Type B pancreatic cell (in vitro differentiated cells): ENCODE measurements at places on chromosomes 7 and 10.

GRCh38 chr10:3127921-3128320 lies 44.7 kb downstream of the PITRM1 start:
- H3K4me3 ChIP-seq: peak overlapping the region; percentile 17
- no peak for DNase-seq
- H3K27me3 ChIP-seq: no peaks in the 10 kb centered on the region
- peaks cover 18% of the 10 kb centered on the region for H3K4me1 ChIP-seq
- H3K36me3 ChIP-seq: peaks cover 25% of the 10 kb centered on the region
- no peak overlapping the region for H3K27ac ChIP-seq

DNA sequence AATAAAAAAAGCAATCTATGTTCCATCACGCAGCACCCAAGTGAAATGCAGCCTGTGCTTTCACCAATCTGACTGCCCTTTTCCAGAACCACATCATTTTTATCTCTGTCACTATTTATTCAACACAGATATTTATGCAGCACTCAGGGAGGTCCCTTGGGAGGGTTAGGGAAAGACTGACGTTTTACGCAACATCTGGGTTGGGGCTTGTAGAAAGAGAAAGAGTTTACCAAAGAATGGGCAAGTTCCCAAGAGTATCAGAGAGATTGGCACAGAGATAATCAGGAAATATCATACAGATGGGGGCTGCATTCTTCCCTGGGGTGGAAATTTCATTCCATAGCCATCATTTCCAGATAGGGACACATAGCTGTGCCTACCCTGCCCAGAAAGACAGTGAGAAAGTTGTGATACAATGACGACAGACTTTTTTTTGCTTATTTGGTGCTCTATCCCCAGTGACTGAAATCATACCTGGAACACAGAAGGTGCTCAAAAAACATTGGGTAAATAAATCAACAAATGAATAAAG lies 474.2 kb downstream of the CALN1 start:
- no peak overlapping the region for H3K4me3 ChIP-seq
- H3K36me3 ChIP-seq: no peaks in the 10 kb centered on the region
- no peak for DNase-seq
- H3K27ac ChIP-seq: no peak overlapping the region
- no peaks in the 10 kb centered on the region for H3K4me1 ChIP-seq

- peaks cover 20% of the 10 kb centered on the region for H3K4me1 ChIP-seq
- H3K4me3 ChIP-seq: no peak overlapping the region
- no peak for DNase-seq
- no peak overlapping the region for H3K27ac ChIP-seq
These were observed 268.9 kb downstream of the ADK start for GRCh38 chr10:74419958-74420375.

- DNase-seq: no peak
- peaks cover 22% of the 10 kb centered on the region for H3K4me1 ChIP-seq
- H3K27me3 ChIP-seq: no peaks in the 10 kb centered on the region
- H3K36me3 ChIP-seq: peaks cover 38% of the 10 kb centered on the region
- peak overlapping the region; percentile 89 for H3K27ac ChIP-seq
These were observed 8.0 kb downstream of the CCDC186 start for GRCh38 chr10:114166043-114166442.

GRCh38 chr7:13945670-13946069 lies 43.8 kb downstream of the ETV1 start:
- H3K27me3 ChIP-seq: no peaks in the 10 kb centered on the region
- peaks cover 4% of the 10 kb centered on the region for H3K36me3 ChIP-seq
- peaks cover 20% of the 10 kb centered on the region for H3K4me1 ChIP-seq

DNA sequence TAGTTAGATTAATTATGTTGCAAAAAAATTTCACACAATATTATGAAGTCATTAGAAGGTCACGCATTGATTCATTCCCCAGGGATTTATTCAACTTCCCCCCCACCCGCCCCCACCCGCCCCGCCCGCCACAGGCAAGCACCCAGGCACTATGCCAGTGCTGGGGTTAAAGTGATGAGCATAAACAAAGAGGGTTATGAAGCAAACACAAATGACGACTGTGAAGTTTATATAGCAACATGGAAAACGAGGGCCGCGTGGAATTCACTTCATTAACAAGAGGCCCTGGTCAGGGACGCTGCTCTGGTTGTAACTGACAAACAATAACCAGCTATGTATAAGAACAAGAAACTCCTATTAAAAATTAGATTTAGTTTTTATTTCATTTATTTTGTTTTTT lies 656.5 kb upstream of the COBL start:
- H3K27ac ChIP-seq: no peak overlapping the region
- no peaks in the 10 kb centered on the region for H3K27me3 ChIP-seq
- no peaks in the 10 kb centered on the region for H3K4me1 ChIP-seq

- no peak overlapping the region for H3K27ac ChIP-seq
- peaks cover 3% of the 10 kb centered on the region for H3K27me3 ChIP-seq
- peaks cover 5% of the 10 kb centered on the region for H3K4me1 ChIP-seq
These were observed 21.4 kb upstream of the RAPGEF5 start for GRCh38 chr7:22378199-22378980.

- no peak for DNase-seq
- H3K36me3 ChIP-seq: peaks cover 79% of the 10 kb centered on the region
- H3K4me1 ChIP-seq: no peaks in the 10 kb centered on the region
- H3K4me3 ChIP-seq: no peak overlapping the region
- H3K27ac ChIP-seq: no peak overlapping the region
These were observed 82.1 kb downstream of the TRIM24 start for GRCh38 chr7:138542183-138542582.

- DNase-seq: no peak
- no peak overlapping the region for H3K4me3 ChIP-seq
- peaks cover 2% of the 10 kb centered on the region for H3K27me3 ChIP-seq
These were observed 151.4 kb downstream of the RPS24 start for GRCh38 chr10:78184851-78185692.

DNA sequence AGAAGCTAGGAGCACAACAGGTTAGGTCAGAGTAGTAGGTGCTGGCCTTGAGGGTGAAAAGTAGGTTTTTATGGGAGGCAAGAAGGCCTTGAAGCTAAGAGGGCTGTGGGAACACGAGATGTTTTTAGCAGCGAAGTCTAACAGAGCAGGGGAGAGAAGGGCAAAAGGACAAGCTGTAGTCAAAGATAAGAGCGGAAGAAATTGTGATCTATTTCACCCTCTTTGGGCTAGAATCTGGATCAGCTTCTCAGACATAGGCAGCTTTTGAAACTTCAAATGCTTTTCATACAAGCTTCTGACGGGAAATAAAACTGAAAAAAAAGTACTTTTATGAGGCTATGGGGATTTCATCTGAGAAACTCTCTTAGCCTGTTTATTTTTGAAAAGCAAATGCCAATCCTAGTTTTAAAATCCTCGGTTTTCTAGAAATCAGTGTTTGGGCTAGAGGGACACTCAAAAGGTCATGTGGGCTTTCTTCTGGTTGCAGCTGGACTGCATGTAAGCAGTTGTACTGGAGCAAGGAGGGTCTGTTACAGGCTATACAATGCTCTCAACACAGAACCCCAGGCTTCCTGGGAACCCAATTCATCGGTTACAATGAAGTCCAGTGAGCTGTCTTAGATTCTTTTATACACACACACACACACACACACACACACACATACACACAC lies 83.6 kb downstream of the RNF216 start:
- H3K36me3 ChIP-seq: peaks cover 13% of the 10 kb centered on the region
- H3K4me1 ChIP-seq: peaks cover 66% of the 10 kb centered on the region

- DNase-seq: no peak
- no peak overlapping the region for H3K27ac ChIP-seq
- H3K4me3 ChIP-seq: no peak overlapping the region
- no peaks in the 10 kb centered on the region for H3K4me1 ChIP-seq
- no peaks in the 10 kb centered on the region for H3K36me3 ChIP-seq
These were observed 550.4 kb upstream of the PCDH15 start for GRCh38 chr10:55351431-55351830.

DNA sequence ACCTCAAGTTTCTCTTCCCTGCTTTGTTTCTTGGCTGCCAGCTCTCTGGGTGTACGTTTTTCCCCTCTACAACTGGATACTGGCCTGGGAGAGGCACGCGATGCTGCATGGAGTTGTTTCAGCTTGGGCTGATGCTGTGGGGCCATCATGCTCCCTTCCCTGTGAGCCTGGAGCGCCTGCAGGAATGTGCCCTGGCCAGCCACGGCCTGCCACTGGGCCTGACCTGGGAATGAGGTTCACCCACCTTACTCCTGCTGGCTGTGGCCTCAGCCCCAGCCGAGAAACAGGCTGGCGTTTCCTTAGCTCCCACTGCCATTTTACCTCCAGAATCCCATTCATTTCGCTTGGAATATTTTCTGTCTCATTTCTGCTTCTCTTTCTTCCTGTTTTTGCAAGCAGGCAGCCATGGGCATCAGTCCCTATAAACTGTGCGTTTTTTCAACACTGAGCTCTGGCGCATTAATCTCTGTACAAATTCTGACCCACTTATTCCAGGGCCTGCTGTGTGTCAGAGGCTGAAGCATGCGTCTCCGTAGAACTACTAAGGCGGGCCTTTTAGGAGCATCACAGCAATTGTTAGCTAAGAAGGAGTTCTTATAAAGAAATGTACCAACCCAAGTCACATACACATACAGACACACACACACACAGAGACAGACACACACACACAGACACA lies 57.9 kb downstream of the GATA3 start:
- H3K4me1 ChIP-seq: peaks cover 7% of the 10 kb centered on the region
- DNase-seq: no peak
- H3K36me3 ChIP-seq: no peaks in the 10 kb centered on the region
- H3K4me3 ChIP-seq: no peak overlapping the region
- H3K27ac ChIP-seq: no peak overlapping the region

GRCh38 chr10:111739125-111739873 lies 444.3 kb downstream of the GPAM start:
- no peak overlapping the region for H3K27ac ChIP-seq
- no peaks in the 10 kb centered on the region for H3K36me3 ChIP-seq
- H3K4me1 ChIP-seq: no peaks in the 10 kb centered on the region
- DNase-seq: no peak
- H3K4me3 ChIP-seq: no peak overlapping the region

GRCh38 chr7:113424185-113424817 lies 305.9 kb upstream of the SMIM30 start:
- H3K4me3 ChIP-seq: no peak overlapping the region
- no peak overlapping the region for H3K27ac ChIP-seq
- DNase-seq: no peak
- no peaks in the 10 kb centered on the region for H3K27me3 ChIP-seq

DNA sequence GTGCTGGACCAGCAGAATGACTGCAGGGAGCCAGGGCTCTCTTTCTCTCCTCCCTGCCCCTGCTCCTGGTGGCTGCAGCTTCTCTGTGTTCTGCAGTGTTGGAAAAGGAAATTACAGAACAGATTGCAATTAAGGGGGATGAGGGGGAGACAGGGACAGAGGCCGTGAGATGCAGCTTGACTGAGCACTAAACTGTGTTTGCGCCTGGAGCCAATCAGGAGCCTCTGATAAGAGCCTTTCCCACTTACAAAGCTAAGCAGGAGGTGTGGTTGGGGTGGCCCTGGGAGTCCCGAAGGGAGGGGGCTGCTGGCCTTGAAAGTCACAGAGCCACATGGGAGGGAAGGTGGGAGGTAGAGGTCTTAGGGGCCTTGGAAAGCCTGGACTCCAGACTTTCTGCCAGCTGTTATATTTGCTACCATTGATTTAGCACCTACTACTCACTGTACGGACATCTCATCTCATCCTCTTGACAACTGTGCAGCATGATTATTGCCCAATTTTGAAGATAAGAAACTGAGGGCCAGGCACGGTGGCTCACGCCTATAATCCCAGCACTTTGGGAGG lies 26.7 kb downstream of the TRIM8 start:
- H3K36me3 ChIP-seq: no peaks in the 10 kb centered on the region
- no peaks in the 10 kb centered on the region for H3K27me3 ChIP-seq
- no peak overlapping the region for H3K4me3 ChIP-seq
- H3K27ac ChIP-seq: no peak overlapping the region
- peaks cover 46% of the 10 kb centered on the region for H3K4me1 ChIP-seq

GRCh38 chr7:108001764-108002725 lies 916 bp downstream of the LAMB1 start:
- peak; percentile 72 for DNase-seq
- H3K27ac ChIP-seq: peak overlapping the region; percentile 91
- peak overlapping the region; percentile 96 for H3K4me3 ChIP-seq
- H3K4me1 ChIP-seq: peaks cover 43% of the 10 kb centered on the region
- peaks cover 42% of the 10 kb centered on the region for H3K27me3 ChIP-seq

DNA sequence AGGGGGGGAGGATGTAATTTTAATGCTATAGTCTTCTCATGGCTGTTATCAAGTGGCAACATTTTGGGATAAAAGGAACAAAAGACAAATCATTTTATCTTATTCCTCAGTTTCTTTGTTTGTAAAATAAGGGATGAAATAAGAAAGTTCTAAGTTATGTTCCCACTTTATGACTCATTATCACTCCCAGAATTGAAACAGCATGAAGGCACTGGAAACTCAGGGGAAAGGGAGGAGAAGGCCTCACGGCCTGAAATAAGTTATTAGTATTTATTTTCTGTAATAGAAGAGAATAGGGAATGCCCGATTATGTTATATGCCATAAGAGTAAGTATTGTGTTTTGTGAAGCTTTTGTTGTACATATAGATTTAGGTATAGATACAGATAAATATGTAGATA lies 85.0 kb upstream of the NAMPT start:
- no peak for DNase-seq
- no peak overlapping the region for H3K27ac ChIP-seq
- no peak overlapping the region for H3K4me3 ChIP-seq
- peaks cover 3% of the 10 kb centered on the region for H3K4me1 ChIP-seq
- no peaks in the 10 kb centered on the region for H3K36me3 ChIP-seq
- no peaks in the 10 kb centered on the region for H3K27me3 ChIP-seq

GRCh38 chr7:105178928-105179541 lies 165.0 kb downstream of the KMT2E start:
- no peaks in the 10 kb centered on the region for H3K27me3 ChIP-seq
- H3K27ac ChIP-seq: no peak overlapping the region
- no peak for DNase-seq
- H3K36me3 ChIP-seq: peaks cover 3% of the 10 kb centered on the region

- no peaks in the 10 kb centered on the region for H3K36me3 ChIP-seq
- DNase-seq: no peak
- no peaks in the 10 kb centered on the region for H3K4me1 ChIP-seq
- no peak overlapping the region for H3K27ac ChIP-seq
- no peak overlapping the region for H3K4me3 ChIP-seq
- no peaks in the 10 kb centered on the region for H3K27me3 ChIP-seq
These were observed 29.2 kb downstream of the TDRD1 start for GRCh38 chr10:114208351-114208750.

- H3K36me3 ChIP-seq: no peaks in the 10 kb centered on the region
- H3K27ac ChIP-seq: no peak overlapping the region
- no peak overlapping the region for H3K4me3 ChIP-seq
- H3K27me3 ChIP-seq: no peaks in the 10 kb centered on the region
- DNase-seq: no peak
These were observed 60.8 kb downstream of the NPSR1 start for GRCh38 chr7:34718867-34719266.

DNA sequence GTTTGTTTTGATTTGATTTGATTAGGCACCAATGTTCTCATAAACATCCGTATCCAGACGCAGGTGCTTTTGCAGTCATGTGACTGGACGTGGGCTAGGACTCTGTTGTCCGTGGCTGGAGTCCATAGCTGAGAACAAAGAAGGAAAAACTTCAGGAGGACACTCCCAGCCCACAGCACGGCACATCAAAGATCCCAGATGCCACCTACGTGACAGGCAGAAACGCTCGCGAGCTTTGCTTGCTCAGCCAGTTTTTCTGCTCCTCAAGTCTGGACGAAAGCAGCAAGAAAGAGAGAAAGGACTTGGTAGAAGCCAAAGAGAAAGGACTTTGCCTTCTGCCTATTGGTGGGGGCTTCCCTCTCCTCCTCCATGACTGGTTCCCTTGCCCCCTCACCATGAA lies 6.9 kb upstream of the ZKSCAN1 start:
- peak overlapping the region; percentile 90 for H3K27ac ChIP-seq
- DNase-seq: no peak
- peaks cover 20% of the 10 kb centered on the region for H3K4me1 ChIP-seq
- peak overlapping the region; percentile 54 for H3K4me3 ChIP-seq
- H3K36me3 ChIP-seq: no peaks in the 10 kb centered on the region
